ENCODE measurements at places on chromosomes 12 and 14.

- no peak for DNase-seq
Measured at GRCh38 chr12:90991952-90992465, 12.8 kb downstream of the EPYC start.

DNA sequence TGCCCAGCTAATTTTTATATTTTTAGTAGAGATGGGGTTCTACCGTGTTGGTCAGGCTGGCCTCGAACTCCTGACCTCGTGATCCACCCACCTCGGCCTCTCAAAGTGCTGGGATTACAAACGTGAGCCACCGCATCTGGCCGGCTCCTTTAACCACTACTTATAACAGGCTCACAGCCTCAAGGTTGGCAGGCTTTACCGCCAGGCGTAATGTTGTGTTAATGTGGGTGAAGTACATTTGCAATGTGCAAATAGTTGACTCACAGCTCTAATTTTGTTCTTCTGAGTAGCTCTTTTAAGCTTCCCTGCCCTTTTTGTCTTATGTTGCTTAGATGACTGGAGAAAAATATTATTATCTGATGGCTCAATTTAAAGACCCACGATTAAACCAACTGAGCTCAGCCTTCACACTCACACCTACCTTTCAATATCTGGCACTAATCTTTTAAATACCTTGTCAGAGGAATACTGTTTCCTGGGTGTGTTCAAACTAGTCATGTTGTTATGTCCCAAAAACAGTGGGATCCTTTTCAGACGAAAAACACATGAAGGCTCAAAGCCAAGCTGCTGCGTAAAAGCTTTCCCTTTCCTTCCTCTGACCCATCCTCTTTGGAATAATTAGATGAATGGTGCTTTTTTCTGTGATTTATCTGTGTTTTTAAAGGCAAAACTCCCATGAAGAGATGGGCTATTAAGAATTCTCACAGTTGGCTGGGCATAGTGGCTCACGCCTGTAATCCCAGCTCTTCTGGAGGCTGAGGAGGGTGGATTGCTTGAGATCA lies 57.2 kb upstream of the USP44 start:
- no peak for DNase-seq

- DNase-seq: no peak
Measured at GRCh38 chr12:91877022-91877421, 268.6 kb downstream of the BTG1 start.

DNA sequence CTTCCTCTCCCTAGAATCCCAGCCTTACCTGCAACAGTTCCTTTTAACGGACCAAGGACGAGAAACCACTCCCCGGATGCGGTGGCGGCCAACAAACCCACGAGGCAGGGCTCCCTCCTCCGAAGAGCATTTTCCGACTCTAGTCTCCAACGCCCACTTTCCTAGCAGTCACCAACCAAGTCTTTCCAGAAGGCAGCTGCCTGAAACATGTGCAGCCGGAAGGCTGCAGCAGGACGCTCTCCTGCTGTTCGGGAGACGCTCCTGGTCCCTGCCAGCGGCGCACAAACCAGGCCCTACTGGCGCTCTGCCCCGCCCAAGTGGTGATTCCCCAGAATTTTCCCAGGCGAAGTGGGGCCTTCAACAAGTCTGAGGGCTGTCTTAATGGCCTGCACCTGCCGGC lies 21.1 kb upstream of the ADAM20 start:
- DNase-seq: no peak

GRCh38 chr12:103820881-103821489 lies 20.0 kb downstream of the NT5DC3 start:
- no peak for DNase-seq

DNA sequence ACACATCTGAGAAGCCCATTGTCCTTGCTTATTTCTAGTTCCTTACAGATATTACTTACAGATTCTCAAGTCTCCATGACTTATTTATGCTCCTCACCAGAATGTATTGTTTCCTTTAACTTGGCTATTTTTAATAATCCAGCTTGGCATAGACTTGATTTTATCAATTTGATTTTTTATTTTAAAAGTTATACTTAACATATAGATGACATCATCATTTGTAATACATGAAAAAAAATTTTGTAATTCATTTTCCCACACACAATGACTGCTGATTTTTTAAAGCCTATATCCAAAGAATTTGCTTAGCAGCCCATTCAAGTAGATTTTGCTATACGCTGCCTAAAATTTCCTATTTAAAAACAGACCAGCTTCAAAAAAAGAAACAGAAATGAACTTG lies 39.8 kb downstream of the PTPRR start:
- no peak for DNase-seq

- no peak for DNase-seq
Measured at GRCh38 chr12:74431801-74432200, 105.8 kb upstream of the ATXN7L3B start.
